Stimulated activated CD8-positive, alpha-beta memory T cell treated with anti-CD3 and anti-CD28 coated beads, Interleukin-15, amount 100 ng/mL, for 24 hours (primary cell): ENCODE measurements at places on chromosomes 7 and 10.

- DNase-seq: no peak
These were observed 146.1 kb upstream of the TCF7L2 start for GRCh38 chr10:112803961-112804401.

- DNase-seq: no peak
These were observed 48.9 kb downstream of the IRF5 start for GRCh38 chr7:128986609-128987008.

GRCh38 chr7:135782801-135783200 lies 34.2 kb upstream of the FAM180A start:
- no peak for DNase-seq

- DNase-seq: no peak
These were observed 1.7 kb upstream of the C7orf25 start for GRCh38 chr7:42913591-42913990.
